ENCODE measurements at places on chromosomes 5 and 9. TPM values are rescaled to one million over a fixed set of nuclear protein-coding genes. Genes with fewer than 3 reads are reported as not detected.

DNA sequence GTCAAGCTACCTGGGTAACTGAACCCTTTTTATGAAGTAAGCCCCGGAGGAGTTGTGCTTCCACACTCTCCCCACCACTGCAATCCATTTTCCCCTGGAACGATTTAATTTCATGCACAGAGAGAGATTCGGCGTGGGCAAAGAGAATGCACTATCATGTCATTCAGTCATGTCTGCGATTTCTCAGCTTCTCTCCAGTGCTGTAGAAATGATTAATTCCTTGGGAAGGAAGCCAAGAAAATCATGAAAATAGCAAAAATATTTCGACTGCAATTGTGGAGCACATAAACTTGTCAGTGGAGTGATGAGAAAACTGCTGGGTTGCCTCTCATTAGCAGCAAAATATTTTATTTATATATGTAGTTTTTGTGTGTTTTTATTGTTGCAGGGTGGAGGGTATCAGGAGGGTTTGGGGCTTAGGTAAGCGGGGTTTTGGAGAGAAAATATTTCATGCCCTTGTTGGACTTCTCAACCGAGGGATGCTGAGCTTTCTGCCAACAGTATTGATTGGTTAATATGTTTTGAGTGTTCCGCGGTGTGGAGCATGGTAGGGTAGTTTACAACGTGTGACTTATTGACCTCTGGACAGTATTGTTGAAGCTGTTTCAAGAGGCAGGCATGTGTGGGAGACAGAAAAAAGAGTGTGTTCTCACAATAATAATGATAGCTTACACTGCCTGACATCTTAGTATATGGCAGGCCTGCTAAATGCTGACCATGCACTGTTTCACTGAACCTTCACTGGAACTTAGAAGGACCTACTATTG lies 69.3 kb downstream of the SGCD start:
- DNase-seq, result no peak

DNA sequence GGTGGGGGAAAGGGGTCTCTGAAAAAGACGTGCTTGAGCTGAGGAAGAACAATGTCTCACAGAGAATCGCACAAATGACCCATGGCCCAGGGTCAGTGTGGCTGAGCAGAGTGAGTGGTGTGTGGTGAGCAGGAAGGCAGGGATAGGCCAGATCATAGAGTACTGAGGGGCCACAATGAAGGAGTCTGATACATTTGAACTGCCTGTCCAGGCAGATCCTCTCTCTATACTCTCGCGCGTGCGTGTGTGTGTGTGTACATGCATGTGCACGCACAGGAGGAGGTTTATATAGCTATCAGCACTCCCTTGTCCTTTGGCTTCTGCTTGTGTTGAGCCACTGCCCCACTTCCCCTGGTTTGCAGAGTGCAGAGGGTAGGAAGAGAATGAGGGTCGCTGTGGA lies 294.0 kb downstream of the ZNF608 start:
- no peak for DNase-seq

DNA sequence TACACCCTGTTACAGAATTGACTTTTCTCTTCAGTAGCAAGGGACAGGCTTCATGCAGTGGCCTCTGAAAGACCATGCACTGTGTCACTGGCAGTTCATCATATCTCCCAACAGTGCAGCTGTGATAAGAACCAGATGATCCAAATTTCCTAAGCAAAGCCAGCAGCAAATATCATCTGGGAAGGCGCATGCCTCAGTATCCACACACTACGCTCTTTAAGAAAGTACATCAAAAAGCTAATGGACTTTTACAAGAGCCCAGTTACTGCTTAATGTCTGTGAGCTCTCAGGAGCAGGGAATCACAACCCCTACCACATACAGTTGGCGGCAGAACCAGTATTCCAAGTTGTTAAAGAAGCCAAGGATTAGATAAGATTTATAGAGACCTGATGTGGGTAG lies 25.1 kb downstream of the ADAMTSL1 start:
- no peak for DNase-seq

DNA sequence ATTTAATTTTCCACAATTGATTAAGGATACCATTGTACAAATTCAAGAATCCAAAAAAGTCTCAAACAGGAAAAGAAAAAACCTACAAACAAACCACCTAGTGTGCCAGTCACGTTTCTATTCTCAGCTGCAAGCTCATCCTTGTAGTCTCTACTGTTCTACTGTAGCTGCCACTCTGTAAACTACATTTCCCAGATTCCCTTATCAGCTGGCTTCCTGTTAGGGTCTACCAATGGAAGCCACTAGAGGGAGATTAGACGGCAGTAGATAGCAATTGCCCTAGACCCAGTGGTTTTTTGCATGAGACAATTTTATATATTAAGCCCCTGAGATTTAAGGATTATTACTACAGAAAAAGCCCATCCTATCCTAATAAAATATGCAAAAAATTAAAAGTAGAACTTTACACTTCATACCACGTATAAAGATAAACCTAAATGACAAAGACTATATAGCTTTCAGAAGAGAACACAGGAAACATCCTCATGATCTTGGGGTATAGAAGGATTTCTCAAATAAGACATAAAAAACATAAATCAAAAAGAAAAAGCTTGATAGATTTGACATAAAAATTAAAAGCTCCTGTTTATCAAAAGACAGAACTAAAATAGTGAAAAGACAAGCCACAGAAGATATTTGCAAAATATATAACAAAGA lies 37.4 kb downstream of the P4HA2 start:
- DNase-seq, result no peak

- no peak for DNase-seq
Measured at GRCh38 chr9:127004946-127005769, 90.6 kb downstream of the RALGPS1 start.

GRCh38 chr9:94014066-94014654 lies 59.0 kb upstream of the BARX1 start:
- no peak for DNase-seq

- DNase-seq, result no peak
Measured at GRCh38 chr9:80496901-80497556, 925.3 kb downstream of the TLE4 start.

DNA sequence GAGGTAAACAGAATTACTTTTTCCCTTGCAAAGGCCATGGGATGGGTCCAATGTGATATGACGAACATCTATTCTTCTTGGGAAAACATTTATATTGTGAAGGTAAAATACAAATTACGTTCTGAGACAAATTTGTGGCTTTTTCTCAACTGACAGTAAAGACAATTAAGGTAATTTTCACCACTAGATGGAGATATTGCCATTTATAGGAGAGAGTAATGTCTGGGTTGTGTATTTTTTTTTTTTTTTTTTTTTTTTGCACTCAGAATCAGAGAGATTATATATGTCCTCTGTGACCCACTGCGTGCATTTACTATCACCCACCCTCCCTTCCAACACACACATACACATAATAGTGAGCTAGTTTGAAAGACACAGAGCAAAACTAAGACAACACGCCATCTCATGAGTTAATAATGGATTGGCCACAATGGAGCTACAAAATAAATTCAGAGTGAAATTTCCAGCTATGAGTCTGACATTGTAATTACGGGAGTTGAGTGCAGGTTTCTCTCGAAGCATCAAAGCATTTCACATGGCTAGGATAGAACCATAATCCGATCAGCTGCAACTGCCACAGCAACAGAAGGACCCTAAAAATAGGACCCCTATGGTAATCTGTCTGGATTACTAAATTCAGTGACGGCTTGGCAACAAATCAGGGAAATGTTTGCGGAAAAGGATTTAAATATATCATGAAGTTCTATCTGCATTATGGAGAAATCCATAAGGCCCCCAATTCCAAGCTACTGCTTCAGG lies 49.2 kb downstream of the ANXA1 start:
- no peak for DNase-seq

GRCh38 chr9:70073193-70073592 lies 29.5 kb downstream of the MAMDC2 start:
- no peak for DNase-seq

DNA sequence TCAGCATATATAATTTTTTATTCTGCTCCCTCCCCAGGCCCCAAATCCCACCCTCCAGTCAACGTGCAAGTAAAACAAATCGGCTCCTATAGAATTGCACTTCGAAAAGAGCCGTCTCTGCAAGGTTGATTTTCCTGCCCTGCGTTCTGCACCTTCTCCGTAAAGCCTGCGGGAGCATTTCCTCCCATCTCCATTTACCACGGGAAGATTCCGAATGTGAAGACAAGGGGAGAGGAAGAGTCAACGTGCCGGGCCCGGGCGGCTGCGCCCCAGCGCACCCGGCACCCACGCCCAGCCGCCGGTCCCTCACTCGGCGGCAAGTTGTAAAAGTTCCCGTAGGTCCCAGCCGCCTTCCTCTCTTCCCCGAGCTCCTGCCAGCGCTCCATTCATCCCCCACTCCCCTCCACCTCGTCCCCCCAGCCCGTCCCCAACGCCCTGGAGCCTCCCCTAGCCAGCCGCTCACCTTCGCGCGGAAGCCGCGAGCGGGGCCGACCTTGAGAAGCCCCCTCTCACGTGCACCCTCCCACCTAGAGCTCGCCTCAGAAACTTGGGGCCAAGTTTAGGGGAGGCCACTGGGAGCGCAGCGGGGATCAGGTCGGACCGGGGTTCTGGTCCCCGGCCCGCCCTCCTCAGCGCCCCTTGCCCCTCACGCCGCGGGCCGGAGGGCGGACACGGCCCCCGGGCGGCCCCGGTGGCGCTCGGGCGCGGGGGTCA lies 431 bp downstream of the BNC2 start:
- DNase-seq, result no peak

DNA sequence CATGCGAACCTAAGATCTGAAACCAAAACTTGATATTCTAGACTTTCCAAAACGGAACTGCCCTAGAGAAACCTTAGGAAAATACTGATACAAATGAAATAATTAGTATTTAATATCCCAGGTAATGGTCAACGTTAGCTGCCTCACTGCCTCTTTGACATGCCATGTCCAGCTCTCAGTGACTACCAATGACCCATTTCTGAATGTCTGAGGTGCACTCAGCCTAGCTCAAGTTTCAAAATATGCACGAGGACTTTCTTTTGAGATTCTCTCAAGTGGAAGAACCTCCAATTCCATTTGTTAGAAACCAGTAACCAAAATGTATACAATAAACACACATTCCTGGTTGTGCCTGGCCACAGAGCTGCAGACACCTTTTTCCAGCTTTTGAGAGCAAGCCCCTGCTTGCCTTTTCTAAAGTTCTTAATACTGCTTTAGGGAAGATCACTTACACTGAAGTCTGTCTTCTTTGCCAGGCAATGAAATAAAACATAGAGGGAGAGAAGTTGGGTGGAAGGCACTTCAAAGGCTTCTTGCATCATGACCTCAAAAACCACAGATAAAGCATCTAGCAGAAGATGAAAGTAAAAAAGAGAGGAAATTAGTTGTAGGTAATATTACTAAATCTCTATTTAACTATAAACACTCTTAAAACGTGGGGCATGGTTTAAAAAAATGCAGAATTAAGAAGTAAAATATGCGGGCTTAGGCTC lies 87.9 kb downstream of the MRPS27 start:
- no peak for DNase-seq

DNA sequence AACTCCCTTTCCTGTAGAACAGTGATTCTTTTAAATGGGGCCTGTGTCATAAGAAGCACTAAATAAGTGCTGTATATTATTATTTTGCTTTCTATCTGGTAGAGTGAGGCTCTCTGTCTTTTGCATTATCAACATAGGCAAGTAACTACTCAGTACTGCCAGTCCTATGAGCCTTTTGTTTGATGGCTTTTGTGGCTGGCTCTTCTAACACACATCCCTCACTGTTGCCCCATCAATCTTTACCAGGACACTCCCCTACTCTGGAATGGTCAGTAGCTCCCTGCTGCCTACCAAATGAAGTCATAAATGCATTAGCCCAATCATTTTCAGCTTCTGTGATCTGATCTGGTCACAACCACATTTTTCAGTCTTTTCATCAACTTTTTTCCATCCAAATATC lies 137.6 kb downstream of the INSYN2B start:
- no peak for DNase-seq

DNA sequence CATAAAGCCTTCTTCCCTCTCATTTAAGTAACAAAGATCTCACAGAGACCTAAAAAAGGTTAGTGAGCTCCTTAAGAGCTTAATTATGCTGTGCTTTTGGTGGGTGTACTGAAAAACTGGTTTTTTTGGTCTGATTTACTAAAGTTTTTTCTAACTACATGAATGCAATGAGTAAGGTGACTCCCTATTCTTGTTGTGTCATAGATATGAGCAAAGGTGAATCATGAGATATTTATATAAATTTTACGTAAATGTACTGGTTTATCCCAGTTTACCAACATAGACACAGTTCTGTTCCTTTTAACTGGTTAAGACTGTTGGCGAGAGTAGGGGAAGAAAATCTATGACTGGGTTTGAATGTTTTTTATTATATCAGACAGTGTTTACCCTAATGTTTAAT lies 250.5 kb downstream of the NR2F1-AS1 start:
- DNase-seq, result no peak

DNA sequence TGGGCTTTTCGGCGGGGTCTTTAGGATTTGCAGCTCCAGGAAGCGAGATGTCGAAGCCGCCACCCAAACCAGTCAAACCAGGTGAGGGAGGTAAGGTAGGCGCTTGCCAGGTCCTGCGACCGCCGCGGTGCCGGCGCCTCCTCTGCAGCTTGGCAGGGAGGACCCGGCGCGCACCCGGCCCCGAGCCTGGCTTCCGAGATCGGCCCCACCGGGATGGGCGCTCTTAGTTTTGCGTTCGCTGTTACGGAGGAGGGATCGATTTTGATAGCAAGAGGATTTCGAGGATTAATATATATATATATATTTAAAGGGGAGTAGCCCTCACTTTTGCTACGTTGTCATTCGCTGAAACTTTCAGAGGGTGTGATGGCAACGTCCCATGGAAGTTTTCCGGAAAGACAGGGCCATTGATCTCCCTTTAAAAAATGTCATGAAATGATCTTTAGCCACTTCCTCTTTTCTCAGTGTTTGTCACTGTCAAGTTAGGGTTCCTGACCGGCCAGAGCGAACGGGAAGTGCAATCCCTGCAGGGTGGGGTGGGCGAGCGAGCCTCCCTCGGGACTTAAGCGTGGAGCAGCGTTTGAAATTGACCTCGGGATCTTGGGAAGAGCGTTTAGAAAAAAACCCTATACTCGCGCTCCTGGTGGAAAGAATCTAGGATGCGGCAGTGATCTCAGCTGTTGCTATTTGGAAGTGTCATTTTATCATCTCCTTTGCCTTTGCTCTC lies 495 bp downstream of the OSTF1 start:
- no peak for DNase-seq

GRCh38 chr9:33044677-33045282 lies 19.7 kb downstream of the DNAJA1 start:
- no peak for DNase-seq

DNA sequence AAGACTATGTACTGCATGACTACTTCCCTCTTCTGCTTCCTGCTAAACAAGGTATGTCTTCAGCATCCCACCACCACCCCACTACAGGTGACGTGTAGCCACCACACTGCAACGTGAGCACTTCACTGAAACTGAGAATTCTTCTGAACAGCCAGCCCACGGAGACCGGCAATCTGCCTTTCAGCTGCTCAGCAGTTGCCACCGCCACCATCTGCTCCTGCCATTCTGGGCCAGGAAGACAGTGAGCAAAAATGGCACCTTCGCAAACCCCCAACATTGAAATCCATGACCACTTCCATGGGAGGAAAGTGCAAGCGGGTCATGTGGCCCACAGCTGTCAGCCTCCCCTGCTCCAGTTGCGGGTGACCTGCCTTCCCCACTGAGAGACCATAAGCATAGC lies 443.4 kb upstream of the ST8SIA4 start:
- DNase-seq, result no peak

Gene PCDHB6
- not detected for total RNA-seq

Gene BARHL1
- total RNA-seq, result not detected

Gene NNT
- total RNA-seq, result 40.3 TPM

Gene EGR1
- 119 TPM for total RNA-seq
